ENCODE measurements at places on chromosomes 7 and 10.
A peak's percentile ranks its signal among the peaks of the same experiment; 100 is the strongest.

DNA sequence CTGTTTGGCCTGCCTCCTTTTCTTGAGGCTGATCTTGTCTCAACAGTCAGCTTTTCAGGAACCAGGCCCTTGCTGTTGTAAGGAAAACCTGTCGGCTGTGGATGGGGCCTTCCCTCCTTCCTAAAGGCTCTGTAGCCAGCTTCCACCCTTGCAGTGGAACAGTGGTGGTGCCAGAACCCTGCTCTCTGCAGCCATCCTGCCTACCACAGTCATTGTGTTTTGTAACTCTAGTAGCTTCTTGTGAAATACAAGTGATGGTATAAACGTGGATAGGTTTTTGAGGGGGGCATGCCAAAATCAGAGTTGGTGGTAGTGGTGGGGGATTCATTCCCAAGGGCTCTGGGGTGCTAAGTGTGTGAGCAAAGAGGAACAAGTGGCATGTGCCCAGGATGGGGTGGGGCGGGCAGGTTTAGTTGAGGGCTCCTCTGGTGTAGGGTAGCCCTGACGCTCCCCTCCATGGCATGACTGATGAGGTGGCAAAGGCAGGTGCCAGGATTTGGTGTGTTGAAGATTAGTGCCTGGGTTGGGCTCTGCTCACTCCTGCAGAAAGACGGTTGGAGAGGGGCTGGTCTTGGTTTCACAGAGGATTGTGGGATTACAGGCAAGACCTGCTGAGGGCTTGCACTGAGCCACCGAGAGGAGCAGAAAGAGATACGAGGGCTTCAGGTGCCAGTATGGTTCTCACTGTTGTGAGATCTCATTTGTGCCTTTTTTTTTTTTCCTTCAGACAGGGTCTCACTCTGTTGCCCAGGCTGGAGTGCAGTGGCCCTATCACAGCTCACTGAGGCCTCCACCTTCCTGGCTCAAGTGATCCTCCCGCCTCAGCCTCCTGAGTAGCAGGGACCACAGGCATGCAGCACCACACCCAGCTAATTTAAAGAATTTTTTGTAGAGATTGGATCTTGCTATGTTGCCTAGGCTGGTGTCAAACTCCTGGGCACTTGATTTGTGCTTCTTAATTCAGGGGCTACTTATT lies 7.4 kb downstream of the TSPAN14 start:
- peak; percentile 52 for DNase-seq

GRCh38 chr10:77889277-77889903 lies 37.2 kb downstream of the DLG5 start:
- no peak for DNase-seq

DNA sequence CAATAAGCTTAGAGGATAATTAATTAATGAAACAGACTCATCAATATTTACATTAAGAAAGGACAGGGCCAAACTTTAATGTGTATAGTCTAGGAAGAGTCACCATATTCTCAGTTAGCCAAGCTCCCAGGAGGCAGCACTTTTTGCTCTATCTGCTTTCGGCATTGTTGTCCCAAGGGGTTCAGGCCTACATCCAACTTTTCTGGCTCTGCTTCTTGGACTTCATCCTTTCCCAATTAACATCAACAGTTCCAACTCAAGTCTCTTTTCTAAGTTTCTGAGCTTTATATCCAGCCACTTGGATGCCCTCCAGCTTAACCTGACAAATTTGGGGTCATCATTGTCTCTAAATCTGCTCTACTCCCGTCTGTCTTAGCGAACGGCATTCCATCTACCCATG lies 42.8 kb downstream of the GLI3 start:
- DNase-seq = no peak

- DNase-seq = peak; percentile 64
These were observed 328.4 kb upstream of the C7orf33 start for GRCh38 chr7:148261996-148262688.

DNA sequence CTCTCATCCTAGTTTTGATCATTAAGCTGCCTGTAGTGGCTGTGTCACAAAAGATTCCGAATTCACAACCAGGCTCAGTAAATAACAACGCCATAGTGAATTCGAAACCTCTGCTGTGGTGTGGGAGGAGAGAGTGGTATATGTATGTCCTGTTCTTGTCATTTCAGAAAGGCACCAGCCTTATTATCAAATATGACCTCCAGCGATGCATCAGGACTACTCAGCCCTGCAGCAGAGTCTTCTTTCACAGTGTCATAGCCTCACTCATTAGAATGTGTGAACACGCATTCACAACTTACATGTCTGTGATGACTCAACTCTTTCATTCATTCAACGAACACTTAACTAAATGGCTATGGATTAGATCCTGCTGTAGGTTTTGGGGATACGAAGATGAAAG lies 15.3 kb downstream of the AOC1 start:
- DNase-seq = no peak

DNA sequence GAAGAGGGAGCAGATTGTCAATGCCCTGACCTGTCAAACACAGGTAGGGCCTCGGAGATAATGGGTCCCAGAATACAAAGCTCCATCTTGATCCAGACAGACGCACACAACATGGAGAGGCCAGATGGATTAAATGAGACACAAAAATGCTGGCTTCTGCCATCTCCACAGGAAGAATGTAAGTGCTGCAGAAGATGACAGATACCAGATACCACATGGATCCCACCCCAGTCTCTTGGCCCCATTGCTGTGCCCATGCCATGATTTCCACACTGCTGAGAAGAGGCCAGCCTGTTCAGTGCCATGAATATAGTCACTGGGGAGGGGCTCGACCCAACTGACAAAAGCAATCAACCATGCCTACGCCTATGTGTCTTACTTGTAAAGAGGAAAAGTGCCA lies 487.9 kb downstream of the PARD3 start:
- no peak for DNase-seq

DNA sequence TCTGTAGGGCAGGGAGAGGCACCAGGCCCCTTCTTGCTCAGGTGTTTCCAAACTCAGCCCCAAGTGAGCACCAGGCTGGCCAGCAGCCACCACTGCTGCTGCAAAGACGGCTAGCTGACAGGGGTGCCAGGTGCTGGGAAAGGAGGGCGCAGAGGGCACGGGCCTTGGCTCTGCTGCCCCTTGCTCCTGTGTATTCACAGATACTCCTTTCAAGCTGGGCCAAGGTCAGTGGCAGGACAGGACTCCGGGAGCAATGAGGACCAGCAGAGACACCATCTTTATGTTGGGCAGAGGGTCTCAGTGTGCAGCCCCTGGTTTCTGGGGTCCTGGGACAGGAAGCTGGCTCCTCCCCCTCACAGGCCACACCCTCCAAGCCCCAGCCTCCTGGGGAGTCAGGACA lies 110.1 kb downstream of the SMURF1 start:
- no peak for DNase-seq

DNA sequence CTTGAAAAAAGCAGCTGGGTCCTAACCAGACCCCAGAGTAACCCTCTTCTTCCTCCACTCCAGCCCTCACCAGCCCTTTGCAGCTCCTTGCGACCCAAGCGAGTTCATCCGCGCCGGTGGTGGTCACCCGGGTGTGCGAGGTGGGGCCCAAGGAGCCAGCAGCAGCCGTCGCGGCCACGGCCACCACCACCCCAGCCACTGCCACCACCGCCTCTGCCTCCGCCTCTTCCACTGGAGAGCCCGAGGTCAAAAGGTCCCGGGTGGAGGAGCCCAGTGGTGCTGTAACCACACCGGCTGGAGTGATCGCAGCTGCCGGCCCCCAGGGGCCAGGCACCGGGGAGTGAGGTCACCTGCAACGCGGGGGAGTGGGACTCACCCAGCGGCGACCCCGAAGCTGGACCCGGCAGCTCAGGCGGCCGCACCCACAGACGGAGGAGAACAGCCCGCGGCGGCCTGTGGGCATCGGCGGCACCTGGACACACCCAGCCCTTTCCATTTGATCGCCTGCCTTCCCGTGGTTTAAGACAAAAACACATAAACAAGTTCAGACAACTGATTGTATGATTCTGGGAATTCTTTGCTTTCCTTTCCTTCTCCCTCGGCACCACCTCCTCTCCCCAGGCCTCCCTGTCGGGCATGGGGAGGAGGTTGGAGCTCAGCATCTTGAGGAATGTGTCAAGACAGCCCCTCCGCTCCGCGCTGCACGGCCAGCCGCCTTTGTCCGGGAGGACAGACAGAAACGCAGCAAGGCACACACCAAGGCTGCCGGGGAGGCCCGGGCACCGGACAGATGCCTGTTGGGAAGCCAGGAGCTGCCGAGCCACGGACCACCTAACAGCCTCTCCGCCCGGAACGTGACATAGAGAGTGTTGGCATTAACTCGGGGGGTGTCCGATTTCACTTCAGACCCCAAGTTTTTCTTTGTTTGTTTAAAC lies 13.0 kb upstream of the AP5Z1 start:
- no peak for DNase-seq

DNA sequence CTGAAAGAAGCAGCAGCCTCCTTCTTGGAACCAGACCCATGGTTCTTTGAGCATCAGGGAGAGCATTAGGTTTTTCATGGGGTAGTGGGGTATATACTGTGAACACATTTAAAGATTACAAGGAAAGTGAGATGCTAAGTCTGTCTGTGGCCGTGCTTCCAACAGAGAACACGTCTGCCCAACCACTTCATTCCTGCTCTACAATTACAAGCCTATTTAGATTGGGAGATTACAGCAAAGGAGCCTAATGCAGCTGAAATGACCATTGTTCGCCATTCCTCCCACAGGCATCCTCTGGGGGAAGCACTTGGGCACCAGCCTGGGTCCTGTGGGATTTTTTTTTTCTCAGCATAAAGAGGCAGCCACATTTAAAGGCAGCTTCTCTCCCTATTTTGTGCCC lies 536.4 kb downstream of the XPNPEP1 start:
- no peak for DNase-seq

GRCh38 chr10:13788711-13789447 lies 202.1 kb downstream of the PRPF18 start:
- DNase-seq = no peak

DNA sequence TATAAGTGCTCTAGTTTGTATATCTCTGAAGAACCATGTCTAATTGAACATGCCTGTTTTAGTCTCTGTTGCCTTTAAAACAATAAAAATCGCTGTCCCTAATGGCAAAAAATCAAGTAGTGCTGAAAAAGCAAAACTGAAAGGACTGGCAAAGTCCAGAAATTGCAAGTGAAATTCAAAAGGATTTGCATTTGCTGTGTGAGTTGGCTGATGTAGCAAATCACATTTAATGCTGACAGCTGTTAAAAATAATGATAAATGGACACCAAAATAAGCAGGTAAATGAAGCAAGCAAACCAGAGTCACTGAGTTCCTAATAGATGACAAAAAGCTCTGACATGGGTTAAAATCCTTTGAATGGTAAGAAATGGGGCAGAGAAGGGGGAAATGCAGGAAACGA lies 874.1 kb downstream of the GRM8 start:
- no peak for DNase-seq

- DNase-seq = no peak
These were observed 7.6 kb downstream of the SNX8 start for GRCh38 chr7:2306688-2307087.

DNA sequence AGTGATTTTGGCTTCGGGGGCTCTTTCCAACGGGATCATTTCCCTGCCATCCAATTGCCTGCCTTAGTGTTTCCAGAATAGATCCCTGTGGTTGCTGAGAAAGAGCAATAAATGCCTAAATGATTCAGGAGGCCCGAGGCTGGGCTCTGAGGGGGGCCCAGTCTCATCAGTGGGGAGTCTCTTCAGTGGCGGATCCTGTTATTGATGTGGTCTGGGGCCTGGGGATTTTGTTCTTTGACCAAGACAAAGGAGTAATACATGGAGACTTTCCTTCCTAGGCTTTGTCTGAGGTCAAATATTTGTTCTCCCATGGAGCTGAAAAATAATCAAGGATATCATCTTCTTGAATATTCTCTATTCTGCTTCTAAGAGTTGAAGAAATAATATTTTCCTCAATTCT lies 40.8 kb downstream of the TAS2R41 start:
- no peak for DNase-seq

DNA sequence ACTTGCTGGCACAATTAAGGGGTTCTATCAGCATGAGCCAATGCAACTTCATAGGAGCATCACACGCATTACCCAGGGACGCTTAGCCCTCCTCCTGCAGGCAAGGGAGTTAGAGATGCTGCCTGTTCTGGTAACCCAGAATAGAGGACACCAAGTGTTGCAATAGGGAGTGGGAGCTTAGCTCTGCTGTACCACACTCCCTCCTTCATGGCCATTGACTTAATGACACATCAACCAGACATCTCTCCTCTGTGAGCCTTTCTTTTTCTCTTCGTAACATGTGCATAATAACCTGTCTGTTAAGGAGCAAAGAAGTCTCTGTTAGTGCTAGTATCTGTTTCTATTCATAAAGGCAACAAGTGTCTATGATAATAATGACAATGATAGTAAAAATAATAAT lies 282.4 kb downstream of the SORCS3 start:
- DNase-seq = no peak

GRCh38 chr10:71776481-71776925 lies 3.2 kb upstream of the VSIR start:
- peak; percentile 80 for DNase-seq

- DNase-seq = no peak
These were observed 12.5 kb upstream of the ST7 start for GRCh38 chr7:116940689-116941370.

- no peak for DNase-seq
These were observed 540.7 kb downstream of the DNAJB6 start for GRCh38 chr7:157877298-157878090.

GRCh38 chr10:71860243-71861029 lies 9.4 kb upstream of the PSAP start:
- peak; percentile 96 for DNase-seq

- DNase-seq = no peak
These were observed 117.3 kb upstream of the TBX20 start for GRCh38 chr7:35371221-35371620.

- no peak for DNase-seq
These were observed 35.8 kb upstream of the PROSER2 start for GRCh38 chr10:11787374-11787773.

DNA sequence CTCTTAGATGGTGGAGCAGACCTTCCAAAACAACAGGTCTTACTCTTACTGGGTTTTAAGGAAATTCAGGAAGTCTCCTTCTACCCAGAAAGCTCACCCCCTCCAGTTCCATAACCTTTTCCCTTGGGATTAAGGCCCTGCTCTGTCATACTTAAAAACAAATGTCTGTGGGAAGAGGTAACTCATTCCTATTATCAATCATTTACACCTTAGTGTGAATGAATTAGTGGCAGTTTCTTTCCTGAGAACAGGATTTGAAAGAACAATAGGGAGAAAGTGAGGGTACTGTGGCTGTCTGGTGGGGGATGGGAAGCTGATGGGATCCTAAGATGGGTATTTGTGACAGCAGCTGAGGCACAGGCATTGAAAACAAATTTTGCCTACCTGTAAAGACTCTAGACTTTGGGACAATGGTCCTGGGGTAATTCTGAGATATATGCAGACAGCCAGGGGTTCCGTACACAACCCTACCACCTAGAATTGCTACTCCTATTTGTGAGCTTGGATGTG lies 22.2 kb upstream of the PDLIM1 start:
- DNase-seq = no peak

- DNase-seq = no peak
These were observed 15.8 kb upstream of the SAMD8 start for GRCh38 chr10:75095631-75096030.

- no peak for DNase-seq
These were observed 1.6 kb downstream of the KNDC1 start for GRCh38 chr10:133161486-133162109.

- DNase-seq = peak; percentile 41
These were observed 766 bp downstream of the BAMBI start for GRCh38 chr10:28677888-28678686.

GRCh38 chr7:71733107-71733870 lies 601.3 kb downstream of the GALNT17 start:
- peak; percentile 86 for DNase-seq

GRCh38 chr10:14241196-14241595 lies 89.5 kb downstream of the FRMD4A start:
- DNase-seq = no peak

All from hematopoietic multipotent progenitor cell treated with erythropoietin and hydrocortisone succinate and interleukin-3 and kit ligand, for 4 days (in vitro differentiated cells).